Non-pigmented ciliary epithelial cell (primary cell): ENCODE measurements at places on chromosomes 1 and 21.
A peak's percentile ranks its signal among the peaks of the same experiment; 100 is the strongest.

GRCh38 chr1:236185687-236186086, 43.3 kb downstream of the GPR137B start:
- DNase-seq, result no peak

GRCh38 chr21:40438616-40439015, 408.3 kb downstream of the DSCAM start:
- DNase-seq, result no peak

GRCh38 chr1:228511546-228512445, 24.6 kb downstream of the RNF187 start:
- no peak for DNase-seq

DNA sequence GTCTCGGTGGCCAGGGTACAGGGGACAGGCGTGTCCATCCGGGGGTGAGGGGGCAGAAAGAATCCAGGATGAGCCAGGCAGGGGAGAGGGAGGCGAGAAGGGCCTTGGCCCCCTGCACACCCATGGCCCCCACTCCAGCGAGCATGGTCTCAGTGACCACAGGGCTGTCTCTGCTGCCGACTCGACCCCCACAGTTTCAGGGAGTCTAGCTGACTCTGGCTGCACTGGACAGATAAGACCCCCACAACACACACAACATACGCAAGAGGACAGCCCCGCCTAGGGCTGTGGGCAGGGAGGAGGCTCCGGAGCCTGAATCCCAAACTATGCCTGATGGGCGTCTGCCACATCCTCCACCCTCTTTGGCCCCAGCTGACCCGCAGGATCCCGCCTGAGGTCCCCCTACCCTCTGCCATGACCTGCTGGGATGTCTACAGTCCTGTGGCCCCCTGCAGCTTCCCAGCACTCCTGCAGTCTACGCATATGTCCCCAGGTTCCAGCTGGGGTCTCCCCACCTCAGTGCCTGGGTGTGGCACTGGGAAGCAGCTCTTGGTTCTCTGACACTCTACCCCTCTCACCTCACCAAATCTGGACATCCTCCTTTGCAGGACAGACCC, 22.0 kb downstream of the WNT9A start:
- DNase-seq, result no peak

DNA sequence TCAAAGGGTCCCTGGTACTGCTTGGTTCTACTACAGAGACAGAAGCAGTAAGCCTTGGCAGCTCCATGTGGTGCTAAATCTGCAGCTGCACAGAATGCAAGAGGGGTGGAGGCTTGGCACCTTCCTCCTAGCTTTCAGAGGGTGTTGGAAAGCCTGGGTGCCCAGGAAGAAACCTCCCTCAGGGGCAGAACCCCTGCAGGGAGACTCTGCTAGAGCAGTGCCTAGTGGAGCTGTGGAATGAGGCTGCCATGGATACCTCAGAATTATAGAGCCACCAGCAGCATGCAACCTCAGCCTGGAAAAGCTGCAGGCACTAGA, 76.2 kb upstream of the TLR5 start:
- DNase-seq, result no peak

GRCh38 chr1:14835725-14836124, 237.2 kb downstream of the KAZN start:
- no peak for DNase-seq

DNA sequence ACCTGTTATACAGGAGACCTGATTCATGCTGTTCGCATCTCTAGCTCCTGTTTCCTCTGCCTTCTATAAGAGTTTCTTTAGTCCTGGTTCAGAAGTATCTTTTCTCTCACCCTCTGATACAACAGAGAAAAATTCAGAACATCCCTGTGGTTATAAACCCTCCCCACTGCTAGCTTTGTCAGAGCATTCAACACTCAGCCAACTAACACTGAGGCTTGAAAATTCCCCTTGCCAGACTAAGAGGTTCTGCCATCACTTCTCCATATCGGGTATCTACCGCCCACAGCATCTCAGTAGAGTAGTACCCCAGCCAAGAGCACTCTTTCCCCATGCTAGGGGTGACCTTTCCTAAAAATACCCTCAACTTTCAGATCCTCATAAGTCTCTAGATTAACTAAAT, 19.6 kb upstream of the PIK3R3 start:
- DNase-seq, result peak; percentile 78

GRCh38 chr1:32062867-32063230, 9.9 kb upstream of the TMEM39B start:
- no peak for DNase-seq

- no peak for DNase-seq
Measured at GRCh38 chr1:247043406-247043805, 35.2 kb downstream of the ZNF670 start.

DNA sequence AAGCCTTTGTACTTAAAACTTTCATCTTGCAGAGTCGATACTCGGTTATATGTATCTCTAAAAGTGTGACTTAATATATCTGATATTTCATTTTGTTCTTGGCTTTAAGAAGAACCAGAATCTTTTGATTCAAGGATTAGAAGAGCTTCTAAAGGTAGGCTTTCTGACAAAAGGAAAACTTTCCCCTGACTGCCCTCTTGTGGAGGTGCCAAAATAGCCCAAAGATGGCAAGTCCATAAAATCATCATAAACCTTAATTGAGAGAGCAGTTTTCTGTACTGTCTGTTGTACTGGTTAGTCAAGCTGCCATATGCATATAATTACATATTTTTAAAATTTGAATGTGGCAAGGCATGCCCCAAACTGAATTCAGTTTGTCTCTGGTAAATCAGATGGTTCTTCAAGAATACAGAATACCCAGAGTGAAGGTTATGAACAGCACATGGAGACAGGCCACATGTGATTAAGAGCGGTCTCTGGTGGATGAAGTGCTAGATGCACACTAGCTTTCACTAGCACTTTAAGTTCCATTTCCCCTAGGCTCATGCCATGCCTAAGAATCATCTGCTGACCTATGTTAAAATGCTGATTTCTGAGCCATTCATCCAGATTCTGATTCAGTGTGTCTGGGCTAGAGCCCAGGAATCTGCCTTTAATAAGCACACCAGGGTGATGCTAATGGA, 27.7 kb upstream of the ELAVL4 start:
- no peak for DNase-seq

GRCh38 chr21:37410639-37411038, 44.1 kb downstream of the DYRK1A start:
- no peak for DNase-seq

- DNase-seq, result no peak
Measured at GRCh38 chr1:61357539-61357938, 275.2 kb downstream of the NFIA start.

- no peak for DNase-seq
Measured at GRCh38 chr1:50481142-50481736, 58.0 kb upstream of the DMRTA2 start.

DNA sequence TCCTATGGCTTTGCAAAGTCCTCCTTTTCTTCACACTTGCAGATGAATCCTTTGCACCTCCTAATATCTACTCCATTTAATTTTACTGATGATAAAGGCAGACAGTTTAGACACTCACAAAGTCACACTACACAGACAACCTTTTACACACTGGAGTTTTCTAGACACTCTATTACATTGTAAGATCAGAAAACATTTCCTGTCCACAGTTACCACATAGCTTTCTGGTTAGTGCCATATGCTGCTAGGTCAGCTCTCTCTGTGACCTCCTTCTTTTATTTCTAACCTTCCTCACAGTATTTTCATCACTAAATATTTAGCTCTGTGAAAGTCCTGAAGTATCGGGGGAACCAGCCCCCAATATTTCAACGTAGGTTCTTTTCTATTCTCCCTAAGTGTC, 5.1 kb downstream of the SH2D1B start:
- DNase-seq, result no peak

DNA sequence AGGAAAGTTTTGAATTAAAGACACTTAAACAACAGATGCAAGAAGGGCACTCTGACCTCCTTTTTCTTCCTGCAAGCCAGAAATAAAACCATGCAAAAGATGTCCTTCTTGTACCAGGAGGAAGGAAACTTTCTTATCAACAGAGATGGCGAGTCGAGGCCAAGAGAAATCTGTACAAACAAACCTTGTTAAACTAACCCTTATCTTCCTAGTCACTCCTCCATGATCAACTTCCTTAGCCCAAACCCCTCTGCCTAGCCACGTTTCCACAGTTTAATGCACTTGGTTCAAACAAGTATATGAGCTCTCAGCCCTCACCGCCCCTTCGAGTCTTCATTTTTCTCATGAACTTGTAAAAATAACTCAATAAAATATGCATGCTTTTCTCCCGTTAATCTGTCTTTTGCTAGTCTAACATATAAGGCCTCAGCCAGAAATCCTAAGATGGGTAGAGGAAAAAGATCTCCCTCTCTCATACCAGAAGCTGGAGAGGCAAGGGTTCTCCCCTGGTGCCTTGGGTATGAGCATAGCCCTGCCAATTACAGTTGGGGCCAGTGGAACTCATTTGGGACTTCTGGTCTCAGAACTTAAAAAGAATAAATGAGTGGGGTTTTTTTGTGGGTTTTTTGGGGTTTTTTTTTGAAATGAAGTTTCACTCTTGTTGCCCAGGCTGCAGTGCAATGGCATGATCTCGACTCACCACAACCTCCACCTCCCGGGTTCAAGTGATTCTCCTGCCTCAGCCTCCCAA, 141.7 kb upstream of the SOD1 start:
- DNase-seq, result no peak

GRCh38 chr1:7482772-7483495, 288.2 kb upstream of the VAMP3 start:
- no peak for DNase-seq

- no peak for DNase-seq
Measured at GRCh38 chr1:113390871-113391648, 745 bp downstream of the MAGI3 start.

DNA sequence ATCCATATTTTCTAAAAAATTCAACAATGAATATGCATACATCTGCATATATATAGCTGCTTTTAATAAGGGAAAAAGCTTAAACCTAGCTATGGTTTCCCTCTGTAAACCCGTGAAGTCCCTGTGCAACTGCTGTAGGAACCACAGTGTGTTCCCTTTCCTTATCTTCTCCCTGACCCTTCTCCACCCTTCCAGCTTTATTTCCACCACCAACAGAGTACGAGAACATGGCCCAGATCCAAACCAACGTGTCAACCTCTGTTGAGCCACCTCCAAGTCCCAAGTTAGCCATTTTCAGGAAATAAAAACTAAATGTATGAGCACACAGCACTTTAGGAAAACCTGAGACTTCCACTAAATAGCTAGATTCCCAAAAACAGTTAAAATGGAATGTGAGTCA, 20.3 kb downstream of the SUSD4 start:
- no peak for DNase-seq

DNA sequence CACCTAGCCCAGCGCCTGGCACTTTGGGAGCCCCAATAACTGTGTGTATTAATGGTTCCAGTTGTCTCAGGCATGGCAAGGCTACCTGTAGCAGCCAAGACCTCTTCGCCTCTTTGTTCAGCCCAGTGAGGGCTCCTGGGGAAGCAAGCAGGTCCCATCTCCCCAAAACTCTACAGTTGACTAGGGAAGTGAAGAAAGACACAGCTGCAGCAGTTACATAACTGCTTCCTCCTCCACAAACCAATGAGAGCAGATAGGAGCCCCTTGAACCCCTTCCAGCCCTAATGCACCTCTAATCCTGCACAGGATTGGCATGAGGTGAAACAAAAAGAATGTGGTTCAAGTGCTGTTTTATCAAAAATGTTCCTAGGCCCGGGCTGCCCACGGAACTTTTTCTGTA, 100.5 kb downstream of the SYF2 start:
- no peak for DNase-seq

GRCh38 chr1:55480029-55480795, 265.0 kb upstream of the USP24 start:
- DNase-seq, result no peak

- DNase-seq, result no peak
Measured at GRCh38 chr1:19734056-19734455, 65.7 kb downstream of the TMCO4 start.

GRCh38 chr1:35680271-35680670, 38.4 kb downstream of the C1orf216 start:
- no peak for DNase-seq

DNA sequence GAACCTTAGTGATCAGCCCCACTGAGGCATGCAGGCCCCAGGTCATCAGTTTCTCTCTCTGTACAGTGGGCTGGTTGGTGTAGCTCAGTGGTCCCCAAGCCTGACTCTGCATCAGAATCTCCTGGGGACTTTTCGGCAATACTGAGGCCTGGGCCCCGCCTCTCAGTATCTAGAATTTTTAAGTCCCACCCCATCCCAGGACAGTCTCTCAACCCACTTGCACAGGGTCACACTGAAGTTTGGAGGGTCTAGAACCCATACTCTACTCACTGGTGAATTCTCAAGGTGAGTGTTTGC, 216.4 kb downstream of the MATN1 start:
- DNase-seq, result no peak

- no peak for DNase-seq
Measured at GRCh38 chr1:204327359-204327758, 32.4 kb downstream of the PLEKHA6 start.

GRCh38 chr1:204076891-204077290, 4.0 kb downstream of the SOX13 start:
- no peak for DNase-seq

GRCh38 chr21:15195768-15196167, 131.0 kb upstream of the NRIP1 start:
- DNase-seq, result no peak

DNA sequence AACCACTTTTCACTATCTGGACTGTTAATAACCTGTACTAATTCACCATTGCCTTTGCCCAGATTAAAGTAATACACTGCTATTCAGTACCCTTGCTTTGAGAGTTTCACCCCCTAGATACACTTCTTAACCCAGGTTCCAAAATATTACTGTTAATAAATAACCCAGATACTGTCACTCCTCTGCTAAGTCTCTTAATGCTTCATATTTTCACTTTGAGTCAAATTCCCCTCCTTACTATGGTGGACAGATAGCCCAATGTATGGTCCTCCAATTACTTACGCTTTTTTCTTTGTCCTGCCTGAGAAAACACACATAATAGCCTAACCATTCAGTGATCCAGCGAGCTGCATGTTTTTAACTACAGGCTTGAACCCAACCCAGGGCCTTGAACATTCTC, 152.5 kb downstream of the NEGR1 start:
- no peak for DNase-seq

DNA sequence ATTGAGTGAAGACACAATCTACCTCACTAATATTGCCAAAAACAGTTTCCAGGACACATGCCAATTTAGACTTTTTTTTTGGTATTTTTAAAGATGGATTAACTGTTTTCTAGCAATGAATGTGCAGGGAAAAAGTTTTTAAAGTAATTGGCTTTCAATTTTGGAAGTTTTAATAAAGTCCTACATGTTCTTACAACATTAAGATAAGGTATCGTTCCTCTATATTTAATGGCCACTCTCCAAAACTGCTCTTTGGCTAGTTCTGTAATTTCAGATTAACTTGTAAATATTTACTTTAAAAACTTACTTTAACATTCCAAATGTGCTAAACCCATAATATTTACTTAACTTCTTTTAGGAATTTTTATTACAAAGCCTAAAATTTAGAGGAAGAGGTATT, 1332.2 kb upstream of the PRMT6 start:
- no peak for DNase-seq

DNA sequence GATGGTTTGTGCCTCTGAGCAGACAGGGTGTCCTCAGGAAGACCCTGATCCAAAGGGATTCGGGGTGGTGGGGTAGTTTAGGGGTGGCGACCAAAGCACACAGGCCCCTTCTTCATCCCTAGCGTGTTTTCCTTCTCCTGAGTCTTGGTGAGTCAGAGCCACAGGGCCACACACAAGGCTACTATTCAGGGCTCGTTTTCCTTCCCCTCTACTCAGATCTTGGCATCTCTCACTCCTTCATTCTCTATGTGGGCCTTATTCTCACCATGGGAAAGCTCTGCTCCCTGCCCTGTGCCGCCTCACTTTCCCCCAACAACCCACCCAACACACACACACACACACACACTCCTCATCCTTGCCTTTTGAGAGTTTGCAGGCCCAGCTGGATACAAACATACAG, 43.6 kb upstream of the WNT2B start:
- no peak for DNase-seq
